Stimulated activated CD4-positive, alpha-beta T cell treated with anti-CD3 and anti-CD28 coated beads, Interleukin-1b, Interleukin-23, amount 100 ng/mL, for 1 hour (primary cell): ENCODE measurements at places on chromosomes 2 and 18.

DNA sequence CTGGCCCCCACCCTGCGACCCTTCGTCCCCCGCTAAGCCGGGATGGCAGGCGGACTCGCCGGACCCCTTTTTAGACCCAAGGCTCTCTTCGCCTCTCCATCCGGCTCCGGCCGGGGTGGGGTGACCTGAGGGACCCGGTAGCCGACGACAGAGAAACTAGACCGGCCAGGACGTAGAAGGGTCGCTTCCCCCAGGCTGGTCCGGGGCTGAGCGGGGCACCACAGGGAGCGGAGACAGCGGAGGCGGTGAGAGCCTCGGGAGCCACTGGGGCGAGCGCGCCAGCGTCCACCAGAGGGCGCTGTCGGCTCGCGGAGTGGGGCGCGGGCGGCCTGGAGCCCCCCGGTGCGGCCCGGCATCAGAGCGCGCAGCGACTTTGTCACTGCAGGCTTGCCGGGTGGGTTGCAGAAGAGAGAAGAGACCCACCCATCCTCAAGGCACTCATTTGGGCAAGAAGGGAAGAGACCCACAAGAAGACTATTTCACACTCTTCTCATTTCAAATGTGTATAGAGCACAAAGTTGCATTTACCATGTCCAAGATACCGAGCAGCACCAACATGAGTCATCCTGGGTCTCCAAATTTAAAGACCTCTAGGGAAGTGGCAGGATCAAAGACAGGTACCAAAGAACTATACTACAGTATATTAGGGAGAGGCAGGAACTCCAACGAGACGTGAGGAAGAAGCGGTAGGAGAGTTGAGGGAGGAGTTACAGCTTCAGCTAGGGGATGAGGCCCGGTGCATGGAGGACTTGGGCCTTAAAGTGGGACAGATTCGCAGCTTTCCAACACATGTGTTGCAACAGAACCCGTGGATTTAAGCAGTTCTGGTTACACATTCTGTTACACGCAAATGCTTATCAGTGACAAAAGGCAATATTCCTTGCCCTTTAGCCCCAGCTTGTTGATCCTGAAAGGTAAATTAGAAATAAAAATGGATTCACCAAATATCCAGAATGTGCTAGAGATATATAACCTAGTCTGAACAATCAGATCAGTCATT lies 7.6 kb upstream of the PRKCE start:
- DNase-seq = peak; percentile 68

DNA sequence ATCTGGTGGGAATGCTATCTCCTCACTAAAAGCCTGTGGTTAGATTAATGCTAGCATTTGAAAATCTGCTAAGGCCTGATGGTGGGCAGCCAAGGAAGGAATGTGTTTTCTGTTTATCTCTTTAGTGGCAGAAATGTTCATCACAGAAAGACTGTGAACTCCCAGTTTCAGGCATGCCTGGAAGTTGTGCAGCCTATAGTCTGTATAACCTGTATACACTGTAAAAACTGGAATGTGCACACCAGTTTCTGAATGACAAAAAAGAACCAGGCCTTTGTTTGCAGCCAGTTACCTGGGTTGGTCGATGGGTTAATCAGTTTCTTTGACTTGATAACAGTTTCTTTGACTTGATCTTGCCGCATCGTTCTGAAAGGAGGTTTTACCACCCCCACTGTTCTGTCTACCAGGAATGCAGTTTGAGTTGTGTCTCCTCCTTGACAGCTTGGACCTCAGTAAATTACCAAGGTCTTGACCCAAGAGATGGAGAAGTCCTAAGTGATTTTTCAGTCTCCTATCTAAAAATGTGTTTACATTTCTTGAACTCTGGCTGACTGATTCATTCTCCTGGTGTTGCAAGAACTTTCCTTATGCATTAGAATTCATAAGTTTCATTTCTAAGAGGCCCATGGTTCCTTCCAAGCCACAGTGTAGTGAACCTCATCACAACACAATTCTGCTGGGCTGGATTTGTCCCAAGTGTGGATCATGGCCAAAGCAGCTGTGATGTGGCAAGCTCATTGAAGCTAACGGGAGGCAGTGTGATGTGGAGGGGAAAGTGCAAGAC lies 62.2 kb downstream of the KIAA2012 start:
- DNase-seq = no peak

DNA sequence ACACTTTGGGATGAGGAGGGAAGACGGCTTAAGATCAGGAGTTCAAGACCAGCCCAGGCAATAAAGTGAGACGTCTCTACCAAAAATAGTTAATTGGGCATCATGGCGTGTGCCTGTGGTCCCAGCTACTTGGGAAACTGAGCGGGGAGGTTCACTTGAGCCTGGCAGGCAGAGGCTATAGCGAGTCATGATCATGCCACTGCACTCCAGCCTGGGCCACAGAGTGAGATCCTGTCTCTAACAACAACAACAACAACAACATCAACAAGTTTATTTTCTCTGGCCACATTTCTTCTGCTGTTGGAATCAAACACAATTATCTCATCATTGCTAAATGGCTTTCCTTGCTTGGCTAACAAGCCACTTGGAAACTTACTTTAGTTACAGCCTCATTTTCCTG lies 13.4 kb downstream of the NIFK start:
- no peak for DNase-seq

DNA sequence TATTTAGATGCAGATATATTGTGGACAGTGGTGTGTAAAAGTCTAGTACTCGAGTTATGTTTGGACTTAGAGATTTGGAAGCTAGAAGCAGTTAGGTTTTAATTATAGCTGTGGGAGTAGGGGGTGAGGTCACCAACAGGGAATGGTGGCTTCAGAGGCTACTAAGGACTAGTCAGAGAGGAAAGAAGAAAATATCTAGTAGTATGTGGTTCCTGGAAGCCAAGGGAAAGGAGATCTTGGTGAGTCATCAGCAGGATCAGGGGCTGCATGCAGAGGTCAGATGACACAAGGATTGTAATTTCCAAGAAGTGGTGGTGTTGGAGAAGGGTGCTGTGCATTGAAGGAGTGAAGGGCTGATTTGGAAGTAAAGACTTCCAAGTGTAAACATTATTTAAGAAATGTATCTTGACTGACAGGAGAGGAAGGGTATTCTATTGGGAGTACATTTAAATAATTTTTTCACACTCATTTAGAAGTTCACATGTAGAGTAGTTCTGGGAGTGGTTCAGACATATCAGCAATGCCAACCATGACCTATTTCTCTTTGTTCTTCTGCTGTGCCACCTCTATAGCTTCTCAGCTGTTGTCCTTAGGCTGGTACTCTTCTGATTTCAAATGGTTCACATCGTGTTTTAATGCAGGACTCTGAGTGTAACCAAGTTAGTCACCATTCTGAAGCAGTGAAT lies 59.1 kb downstream of the ACSL3 start:
- no peak for DNase-seq

DNA sequence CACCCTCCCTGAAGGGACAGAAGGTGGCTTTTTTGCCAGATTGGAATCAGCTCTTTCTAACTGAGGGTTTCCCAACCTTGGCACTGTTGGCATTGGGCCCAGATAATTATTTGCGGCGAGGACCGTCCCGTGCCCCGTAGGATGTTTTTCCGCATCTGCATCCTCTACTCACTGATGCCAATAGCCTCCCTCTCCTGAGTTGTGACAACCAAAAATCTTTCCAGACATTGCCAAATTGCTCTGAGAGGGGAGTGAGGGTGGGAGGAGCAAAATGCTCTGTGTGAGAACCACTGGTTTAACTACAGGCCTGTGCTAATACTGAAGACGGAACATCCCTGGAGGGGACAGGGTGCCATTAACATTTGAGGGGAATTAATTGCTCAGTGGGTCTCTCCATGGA lies 33.6 kb upstream of the GLI2 start:
- DNase-seq = no peak

GRCh38 chr2:60976256-60976850 lies 41.2 kb upstream of the PEX13 start:
- DNase-seq = no peak

GRCh38 chr18:23053776-23054457 lies 81.4 kb upstream of the CABLES1 start:
- no peak for DNase-seq

- no peak for DNase-seq
Observed at GRCh38 chr2:42925742-42926433, 133.5 kb upstream of the HAAO start.

DNA sequence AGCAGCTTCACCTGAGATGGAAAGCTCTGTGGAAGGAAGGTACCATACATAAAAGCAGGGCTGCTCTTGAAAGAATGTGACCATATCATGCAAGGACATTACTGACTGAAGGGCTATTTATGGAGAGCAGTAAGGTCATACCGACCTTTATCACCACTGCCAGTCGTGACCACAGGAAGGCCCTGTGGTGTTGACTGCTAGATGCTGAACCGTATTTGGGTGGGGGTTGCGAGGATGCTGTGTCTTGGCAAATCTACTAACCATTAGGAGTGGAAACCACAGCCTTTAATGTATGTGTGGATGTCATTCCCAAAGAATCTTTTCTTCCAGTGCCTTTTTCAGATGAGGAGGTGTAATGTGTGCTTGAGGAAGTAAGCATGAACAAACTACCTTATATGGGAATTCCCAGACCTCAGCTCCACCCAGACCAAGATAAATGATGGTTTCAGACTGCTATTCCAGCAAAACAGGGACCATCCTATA lies 60.8 kb downstream of the LIMS1 start:
- DNase-seq = no peak

DNA sequence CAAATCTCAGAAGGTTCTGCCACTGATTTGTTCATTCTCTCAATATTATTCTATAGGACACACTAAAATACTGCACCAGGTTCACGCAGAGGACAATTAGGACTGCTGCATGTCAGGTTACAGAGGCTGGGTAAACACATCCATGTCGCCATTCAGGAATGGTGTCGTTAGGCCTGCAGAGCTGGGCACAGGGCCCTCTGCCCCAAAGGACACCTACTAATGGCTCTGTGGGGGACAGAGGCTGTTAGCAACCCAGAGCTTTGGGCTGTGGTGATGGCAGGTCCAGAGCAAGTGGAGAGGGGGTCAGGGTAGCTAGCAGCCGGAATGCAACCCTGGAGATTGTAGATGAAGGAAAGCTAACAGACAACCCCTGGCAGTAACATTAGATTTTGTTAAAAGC lies 115.9 kb downstream of the TTC32 start:
- DNase-seq = no peak

DNA sequence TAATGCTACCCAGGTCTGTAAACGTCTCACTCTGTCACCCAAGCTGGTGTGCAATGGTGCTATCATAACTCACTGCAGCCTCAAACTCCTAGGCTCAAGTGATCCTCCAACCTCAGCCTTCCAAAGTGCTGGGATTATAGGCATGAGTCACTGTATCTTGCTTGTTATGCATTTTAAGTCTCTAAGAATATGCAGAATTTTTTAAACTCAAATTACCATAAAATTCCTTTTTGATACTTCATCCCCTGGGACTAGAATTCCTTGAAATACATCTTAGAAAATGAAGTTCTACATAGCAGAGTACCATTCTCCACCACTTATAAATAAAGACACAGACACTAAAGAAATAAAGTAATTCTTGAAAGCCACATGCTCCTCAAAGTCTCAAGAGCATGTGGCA lies 30.2 kb upstream of the LRATD1 start:
- DNase-seq = no peak

DNA sequence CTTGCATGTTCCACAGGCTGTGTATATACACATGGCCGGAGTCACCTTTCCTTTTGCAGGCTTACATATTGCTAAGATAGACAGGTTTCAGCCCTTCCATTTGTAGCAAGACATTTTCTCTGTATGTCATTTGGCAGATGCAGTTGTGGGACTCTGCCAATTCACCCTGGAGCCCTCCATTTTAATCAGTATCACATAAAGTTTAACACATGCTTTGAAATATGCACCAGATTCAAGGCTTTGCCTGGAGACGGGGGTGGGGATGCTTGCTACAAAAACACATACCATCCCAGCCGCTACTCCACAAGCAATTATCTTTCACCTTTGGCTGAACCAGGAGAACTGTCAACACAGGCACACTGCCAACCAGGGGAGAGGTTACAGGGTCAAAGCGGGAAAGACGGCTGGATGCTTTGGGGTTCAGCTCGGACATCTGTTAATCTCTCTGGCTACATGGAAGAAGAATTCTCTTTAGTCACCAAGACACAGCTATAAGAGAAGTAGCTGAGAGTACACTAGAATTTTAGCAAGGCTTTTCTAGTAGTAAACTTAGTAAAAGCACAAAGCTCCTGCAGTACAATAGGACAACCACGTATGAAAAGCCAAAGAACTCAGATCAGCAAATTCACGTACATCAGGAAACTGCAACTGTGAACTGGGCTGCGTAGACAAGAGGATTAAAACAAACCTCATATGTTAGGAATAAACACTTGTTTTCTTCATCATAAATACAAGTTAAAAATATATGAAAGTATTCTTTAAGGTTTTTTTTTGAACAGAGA lies 130.9 kb downstream of the EXOC6B start:
- DNase-seq = no peak

- no peak for DNase-seq
Observed at GRCh38 chr2:4096978-4097766, 393.8 kb downstream of the DCDC2C start.

- no peak for DNase-seq
Observed at GRCh38 chr2:46545015-46545839, 65.9 kb downstream of the TMEM247 start.

GRCh38 chr18:29176681-29177080 lies 999.8 kb upstream of the CDH2 start:
- no peak for DNase-seq

DNA sequence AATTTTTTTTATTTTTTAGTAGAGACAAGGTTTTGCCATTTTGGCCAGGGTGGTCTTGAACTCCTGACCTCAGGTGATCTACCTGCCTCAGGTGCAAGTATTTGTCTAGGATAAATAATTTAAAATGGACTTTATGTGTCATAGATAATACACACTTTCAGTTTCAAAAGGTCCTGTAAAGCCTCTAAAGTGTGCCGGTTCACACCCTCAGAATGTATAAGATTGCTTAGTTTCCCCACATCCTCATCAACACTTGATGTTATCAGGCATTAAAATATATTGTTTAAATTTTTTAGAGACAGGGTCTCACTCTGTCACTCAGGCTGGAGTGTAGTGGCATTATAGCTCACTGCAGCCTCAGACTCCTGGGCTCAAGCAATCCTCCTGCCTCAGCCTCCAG lies 170.5 kb downstream of the ANKRD44 start:
- no peak for DNase-seq

DNA sequence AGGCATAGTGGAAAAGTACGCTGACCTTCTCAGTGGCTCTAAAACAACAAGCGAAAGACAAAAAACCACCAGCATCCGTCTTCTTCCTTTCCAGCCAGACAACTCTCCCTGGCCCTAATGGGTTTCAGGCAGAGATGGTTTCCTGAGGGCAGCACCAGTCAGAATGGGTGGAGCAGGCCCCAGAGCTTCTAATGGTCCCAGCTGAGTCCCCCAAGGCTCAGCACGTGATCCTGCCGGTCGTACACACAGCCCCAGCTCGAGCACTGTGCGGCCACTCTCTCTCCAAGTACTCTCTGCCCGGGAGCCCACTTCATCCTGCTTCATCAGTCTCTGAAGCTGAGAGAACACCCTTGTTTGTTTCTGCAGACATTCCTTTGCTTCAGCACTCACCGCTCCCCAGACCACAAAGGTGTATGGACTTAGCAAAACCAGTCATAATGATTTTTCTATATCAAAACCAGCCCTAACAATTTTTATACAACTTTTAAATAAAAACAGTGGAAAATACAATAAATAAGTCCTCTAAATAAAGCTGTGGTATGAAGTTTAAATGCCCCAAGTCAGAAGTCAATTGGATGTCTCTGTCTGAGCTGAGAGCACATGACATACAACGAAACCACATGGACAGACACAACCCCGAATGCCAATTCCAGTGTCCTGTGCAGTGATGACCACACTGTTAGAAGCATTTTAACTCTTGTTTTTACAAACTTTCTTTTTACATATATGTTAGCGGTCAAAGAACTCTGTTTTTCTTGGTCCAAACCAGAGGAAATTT lies 63.9 kb downstream of the PARD6G start:
- no peak for DNase-seq

GRCh38 chr18:23722646-23723045 lies 33.4 kb downstream of the LAMA3 start:
- DNase-seq = no peak
